ENCODE measurements at places on chromosomes 3 and 15.

DNA sequence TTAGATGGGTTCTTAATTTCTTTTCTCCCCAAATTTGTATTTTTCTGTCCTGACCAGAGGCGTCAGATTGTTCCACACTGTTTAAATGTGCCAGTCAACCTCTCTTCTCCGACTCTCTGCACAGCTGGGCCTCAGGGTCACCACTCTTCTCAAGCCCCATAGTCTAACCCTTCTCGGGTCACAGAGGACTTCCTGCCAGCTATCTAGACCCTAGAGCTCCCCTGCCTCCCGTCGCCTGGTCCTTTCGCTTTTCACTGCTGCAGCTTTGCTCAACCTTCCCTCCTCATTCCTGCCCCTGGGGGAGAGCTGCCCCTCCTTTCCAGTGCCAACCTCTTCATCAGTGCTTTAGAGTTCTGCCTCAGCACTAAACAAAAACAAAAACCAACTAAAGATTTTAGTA is 151.7 kb downstream of the ATG7 start:
- DNase-seq: no peak

DNA sequence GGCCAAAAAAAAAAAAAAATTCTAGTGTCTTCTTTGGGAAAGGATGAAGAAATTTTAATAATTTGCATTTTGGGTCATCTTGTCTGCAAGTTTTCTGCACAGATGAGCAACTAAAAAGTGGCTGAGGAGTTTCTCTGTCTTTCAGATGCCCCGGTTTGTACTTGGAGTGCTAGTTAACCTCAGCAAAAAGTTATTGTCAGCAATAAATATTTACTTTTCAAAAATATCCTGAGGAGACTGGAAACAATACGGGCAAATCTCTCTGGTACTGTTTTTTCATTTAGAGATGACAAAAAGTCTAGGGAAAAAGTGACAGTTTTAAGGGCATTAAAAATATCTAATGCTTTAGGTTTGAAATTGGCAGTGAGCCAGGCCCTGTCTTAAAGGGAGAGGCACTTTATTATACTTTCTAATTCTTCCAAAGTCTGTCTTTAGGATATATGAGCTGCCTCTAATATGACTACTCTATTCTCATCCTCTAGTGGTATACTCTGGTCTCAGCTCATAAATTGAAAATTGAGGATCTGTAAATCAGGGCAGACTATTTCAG is 436.0 kb upstream of the NR2F2 start:
- no peak for DNase-seq

DNA sequence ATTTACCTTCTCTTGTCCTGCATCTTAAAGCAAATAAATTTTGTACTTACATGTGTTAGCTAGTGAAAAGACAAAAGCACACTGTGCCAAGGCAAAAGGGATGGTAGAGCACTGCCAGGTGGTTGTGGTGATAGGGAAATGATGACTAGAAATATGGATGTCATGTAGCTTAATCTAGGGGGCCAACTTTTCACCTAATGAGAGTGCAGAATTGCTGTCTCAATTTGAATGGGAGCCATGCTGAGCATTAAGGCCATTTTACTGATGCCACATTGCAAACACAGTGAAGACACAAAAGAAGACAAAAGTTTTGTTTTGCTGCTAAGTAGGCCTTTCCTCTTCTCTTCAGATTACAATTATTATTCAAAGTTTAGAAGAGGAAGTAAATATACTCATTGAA is 274.7 kb downstream of the PDCD6IP start:
- no peak for DNase-seq

GRCh38 chr3:128648940-128649663 is 1.5 kb downstream of the RPN1 start:
- no peak for DNase-seq

GRCh38 chr15:35822153-35822552 is 276.2 kb upstream of the DPH6 start:
- DNase-seq: no peak

DNA sequence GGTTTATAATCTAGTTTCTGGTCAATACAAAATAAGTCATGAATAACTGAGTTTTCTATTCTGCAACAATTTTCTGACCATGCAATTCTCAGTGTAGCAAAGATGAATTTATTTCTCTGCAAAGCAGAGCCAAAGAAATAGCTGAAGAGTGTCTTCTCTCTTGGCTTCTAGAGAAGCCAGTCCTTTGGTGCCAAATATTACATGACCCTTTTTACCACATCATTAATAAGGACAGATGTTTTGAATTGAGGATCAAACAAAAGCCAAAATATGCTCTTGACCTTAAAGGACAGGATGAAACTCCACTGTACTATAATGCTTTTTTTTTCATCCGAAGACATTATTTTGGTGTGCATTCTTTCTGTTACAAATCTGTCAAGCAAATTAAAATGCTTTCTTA is 40.2 kb upstream of the OSTN start:
- DNase-seq: no peak

GRCh38 chr15:69320977-69321554 is 22.4 kb downstream of the PAQR5 start:
- DNase-seq: no peak

- DNase-seq: no peak
Measured at GRCh38 chr15:58535337-58535736, 103.5 kb downstream of the LIPC start.

DNA sequence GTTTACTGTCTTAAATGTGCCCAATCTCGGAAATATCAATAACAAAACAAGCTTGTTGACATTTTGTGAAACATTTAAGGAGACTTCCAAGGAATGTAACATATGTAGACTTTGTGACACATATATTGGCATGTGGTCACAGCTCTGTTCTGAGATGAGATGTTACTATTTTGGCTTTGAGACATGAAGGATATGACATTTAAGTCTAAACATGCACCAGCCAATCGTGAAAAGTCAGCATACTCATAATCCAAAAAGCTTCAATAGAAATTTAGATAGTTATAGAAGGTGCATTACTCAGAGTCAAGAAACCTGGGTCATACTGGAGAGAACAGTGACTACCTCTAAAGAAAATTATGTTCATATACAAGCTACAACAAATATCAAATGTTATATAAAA is 13.4 kb downstream of the COMMD2 start:
- DNase-seq: no peak

DNA sequence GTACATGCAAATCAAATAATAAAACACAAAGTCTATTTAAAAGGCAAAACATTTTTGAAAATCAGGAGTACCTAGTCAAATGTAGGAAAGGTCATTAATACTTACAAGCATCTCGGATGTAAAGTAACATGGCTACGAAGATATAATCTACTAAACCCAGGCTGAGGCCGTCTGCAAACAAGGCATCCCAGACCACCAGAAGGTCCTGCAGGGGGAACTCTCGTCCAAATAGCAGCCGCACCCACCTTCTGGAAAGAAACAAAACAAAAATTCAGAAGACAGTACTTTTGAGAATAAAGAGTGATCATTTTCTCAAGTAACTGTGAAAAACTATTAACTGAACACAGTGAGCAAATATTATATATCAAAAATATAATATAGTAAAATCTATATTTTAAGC is 423.1 kb downstream of the PLCL2 start:
- DNase-seq: no peak

GRCh38 chr15:25715536-25716413 is 147.4 kb downstream of the ATP10A start:
- no peak for DNase-seq

- no peak for DNase-seq
Measured at GRCh38 chr3:197734667-197735318, 1.9 kb downstream of the RUBCN start.

DNA sequence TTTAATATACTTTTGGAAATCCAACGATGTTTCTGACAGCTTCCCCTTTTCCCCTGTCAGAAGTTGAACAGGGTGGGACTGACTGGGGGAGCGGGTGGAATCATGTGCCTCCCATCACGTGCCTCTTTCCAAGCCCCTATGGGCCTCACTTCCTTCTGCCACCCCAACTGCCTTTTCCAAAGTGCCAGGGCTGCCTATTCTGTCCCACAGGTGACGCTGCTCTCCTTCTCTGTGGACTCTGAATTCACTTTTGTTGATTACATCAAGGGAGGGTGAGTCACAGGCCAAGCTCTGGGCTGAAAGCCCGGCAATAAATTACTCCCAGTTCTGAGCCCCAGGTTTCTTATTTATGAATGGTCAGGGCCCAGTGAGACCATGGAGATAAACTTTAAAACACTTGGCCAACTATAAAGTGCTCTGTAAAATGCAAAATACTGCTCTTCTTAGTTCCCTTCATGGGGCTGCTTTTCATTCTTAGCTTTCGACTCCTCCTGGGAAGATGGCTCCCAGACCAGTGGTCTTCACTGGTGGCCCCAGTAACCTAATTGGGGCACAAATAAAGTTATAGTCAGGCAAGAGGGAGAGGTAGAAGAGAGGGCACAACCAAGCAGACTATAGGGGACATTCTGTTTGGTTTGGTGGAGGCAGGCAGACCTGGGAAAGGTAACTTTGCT is 12.3 kb downstream of the CPNE9 start:
- DNase-seq: no peak

DNA sequence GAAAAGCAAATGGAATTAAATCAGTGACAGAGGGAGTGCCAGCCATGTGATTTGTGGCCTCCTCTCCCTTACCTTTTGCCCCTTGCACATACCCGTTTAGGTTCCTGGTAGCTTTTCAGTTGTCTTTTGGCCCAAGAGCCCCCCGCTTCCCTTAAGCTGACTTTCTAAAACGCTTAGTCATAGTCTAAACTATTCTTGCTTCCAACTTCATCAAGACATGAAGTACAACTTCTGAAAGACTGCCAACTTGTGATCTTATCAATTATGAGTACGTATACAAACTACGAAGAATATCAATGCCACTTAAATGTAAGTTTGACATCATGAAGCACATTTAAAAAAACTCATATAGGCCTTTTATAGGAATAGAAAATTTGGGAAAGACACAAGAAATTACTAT is 61.9 kb downstream of the EIF3J start:
- DNase-seq: no peak

DNA sequence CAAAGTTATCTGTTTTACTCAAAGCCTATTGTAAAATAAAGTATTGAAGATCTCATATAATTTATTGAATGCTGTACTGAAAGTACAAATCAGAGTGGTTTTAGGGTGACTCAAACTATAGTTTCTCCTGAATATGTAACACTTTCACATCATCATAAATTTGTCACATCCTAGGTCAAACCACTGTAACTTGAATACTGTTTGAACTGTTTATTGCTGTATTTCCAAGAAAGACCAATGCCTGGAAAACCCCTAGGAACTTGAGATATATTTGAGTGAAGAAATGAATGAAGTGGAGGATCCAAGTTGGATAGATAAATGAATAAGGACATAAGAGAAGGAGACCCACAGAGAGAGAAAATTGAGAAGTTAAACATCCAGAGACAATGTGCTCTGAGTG is 348.2 kb downstream of the GRM7 start:
- DNase-seq: no peak

- DNase-seq: peak; percentile 49
Measured at GRCh38 chr15:78709263-78709882, 68.4 kb upstream of the CHRNB4 start.

DNA sequence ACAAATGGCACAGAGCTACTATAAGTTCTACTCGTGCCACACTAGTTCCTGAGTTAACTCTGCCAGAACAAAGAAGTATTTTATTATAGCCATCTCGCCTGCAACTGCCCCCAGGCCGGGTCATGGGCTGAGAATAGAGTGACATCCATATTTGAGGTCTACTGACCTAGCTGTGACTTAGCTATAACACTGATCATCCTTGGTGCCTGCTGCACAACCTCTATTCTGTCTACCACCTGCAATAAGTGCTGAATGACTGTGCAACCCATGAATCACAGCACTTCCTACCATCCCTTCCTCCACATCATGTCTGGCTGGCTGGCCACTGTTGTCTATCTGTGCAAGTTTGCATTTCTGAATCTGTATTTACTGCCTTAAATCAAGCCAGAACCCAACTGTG is 506.5 kb upstream of the TBL1XR1 start:
- no peak for DNase-seq

DNA sequence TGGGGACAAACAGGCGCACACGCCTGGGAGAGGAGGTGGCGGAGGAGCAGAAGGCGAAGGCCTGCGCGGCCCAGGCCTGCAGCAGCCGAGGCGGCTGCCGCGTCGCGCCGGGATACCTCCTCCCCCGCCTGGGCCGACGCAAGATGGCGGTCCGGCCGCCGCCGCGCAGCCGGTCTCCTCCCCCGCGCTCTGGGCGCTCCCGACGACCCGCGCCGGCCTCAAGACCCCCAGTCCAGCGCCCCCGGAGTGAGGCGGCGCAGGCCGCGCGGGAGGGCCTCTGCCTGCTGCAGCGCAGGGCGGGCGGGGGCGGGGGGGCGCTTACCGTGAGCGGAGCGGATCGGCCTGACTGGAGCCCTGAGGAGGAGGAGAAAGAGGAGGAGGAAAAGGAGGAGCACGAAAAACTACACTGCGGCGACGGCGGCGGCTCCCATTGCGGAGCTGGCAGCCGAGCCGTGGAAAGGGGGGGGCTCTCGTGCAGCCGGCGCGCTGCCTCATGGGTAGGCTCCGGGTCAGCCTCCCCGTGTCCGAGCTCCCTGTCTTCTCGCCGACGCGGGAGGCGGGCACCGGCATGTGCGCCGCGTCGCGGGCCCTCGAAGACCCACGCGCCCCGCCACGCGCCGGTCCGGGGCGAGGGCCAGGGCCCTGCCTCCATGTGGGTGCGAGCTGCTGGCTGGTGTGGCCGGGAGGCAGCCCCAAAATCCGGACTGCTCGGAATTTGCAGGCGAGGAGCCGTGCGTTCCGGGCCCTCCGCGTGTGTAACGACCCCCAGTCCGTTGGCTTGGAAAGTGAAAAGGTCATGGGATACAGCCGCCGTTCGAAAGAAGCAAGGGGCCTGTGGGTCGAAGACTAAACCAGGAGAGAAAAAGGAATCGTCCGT is at the start of gene ZNF280D:
TSS of gene ZNF280D (minus strand) at position 374 of the 877 bp plus-strand sequence. CDS start 26,400 bp downstream, outside the sequence.
- DNase-seq: peak; percentile 76

DNA sequence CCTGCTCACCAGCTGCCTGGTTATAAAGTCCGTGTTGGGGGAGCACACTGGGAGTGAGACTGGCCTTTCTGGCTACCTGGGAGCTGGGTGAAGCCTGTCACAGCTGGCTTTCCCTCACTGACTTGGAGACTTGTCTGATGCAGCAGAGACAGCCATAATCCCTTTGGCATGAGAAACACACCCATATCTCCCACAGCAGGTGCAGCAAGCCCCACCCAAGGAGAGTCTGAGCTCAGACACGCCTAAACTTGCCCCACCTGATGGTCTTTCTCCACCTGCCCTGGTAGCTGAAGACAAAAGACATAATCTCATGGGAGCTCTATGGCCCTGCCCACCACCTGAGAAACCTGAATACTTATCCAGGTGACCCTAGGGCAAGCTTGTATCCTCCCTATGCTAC is 54.8 kb downstream of the NMD3 start:
- no peak for DNase-seq

- DNase-seq: no peak
Measured at GRCh38 chr3:71078723-71079525, 504.6 kb downstream of the FOXP1 start.

- DNase-seq: no peak
Measured at GRCh38 chr15:38197553-38197952, 55.1 kb upstream of the SPRED1 start.

- DNase-seq: no peak
Measured at GRCh38 chr3:118809696-118810498, 224.7 kb downstream of the IGSF11 start.

GRCh38 chr3:194423317-194423716 is 24.3 kb upstream of the GP5 start:
- DNase-seq: no peak

All from T-cell (primary cell).